ENCODE measurements at places on chromosomes 5 and 9.

- no peak for DNase-seq
These were observed 16.3 kb downstream of the DAPK1 start for GRCh38 chr9:87513880-87514535.

DNA sequence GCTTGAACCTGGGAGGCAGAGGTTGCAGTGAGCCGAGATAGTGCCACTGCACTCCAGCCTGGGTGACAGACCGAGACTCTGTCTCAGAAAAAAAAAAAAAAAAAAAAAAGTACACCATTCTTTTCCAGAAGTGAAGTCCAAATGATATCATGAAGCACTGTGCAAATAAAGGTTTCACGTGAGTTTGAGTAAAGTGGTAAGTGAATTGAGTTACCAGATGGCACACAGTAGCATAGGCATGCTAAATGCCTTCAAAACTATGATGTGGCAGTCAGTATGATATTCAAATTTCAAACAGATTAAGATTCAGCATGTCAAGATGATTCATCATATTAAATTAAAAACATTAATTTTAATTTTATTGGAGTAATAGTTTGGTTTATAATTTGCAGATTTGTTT is 195.2 kb downstream of the TAF11L14 start:
- no peak for DNase-seq

DNA sequence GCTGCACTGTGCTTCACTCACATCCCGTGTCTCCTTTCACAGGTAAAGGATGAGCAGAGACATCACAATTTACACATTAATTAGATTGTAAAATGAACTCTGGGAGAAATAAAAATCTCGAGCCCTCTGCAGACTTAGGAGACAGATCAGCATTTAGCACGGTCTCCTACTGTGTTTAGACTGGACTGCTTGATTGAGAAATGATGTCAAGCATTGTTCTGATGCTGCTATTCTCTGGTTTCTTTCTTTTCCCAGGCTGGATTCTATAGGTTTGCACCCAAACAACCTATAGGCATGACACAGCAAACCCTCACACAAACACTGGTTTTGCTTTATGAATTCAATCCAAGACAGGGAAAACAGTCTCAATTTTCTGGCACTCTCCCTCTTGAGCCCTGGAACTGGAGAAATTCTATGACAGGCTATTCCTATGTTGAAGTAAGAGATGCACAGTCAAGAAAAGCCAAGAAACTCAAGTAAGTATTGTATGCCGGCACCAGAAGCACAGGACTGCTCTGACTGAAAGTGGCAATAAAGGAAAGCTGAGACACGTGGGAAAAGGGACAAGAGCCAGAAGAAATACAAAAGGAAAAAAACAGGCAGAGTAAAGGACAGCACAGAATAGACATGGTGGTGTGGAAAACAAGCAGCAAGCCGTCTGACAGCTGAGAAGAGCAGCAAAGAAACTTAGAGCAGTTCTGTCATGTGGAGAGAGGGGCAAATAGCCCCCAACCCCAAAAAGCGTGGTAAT is 24.8 kb upstream of the ERAP2 start:
- no peak for DNase-seq

GRCh38 chr5:11126844-11127243 is 365.8 kb upstream of the DAP start:
- DNase-seq, result no peak

- no peak for DNase-seq
These were observed 20.8 kb downstream of the AGXT2 start for GRCh38 chr5:35026941-35027340.

DNA sequence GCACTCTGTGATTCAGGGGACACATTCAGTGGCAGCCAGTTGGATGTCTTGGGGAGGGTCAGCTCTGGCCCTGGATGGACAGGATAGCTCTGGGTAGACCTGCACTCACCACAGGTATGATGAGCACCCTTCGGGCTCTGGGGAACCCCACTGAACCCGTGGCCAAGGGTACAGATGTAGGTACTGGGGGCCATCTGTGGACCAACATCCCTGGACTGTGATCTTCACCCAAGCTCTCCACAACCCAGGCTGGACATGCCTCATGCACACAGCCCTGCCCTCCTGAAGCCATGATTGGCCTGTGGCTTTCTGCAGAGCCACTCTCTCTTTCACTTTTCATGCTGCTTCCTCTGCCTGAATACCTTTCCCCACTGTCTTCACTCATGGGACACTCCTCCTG is 15.6 kb upstream of the ACSL6 start:
- no peak for DNase-seq

- DNase-seq, result no peak
These were observed 970.2 kb upstream of the COX7C start for GRCh38 chr5:85647349-85648127.

DNA sequence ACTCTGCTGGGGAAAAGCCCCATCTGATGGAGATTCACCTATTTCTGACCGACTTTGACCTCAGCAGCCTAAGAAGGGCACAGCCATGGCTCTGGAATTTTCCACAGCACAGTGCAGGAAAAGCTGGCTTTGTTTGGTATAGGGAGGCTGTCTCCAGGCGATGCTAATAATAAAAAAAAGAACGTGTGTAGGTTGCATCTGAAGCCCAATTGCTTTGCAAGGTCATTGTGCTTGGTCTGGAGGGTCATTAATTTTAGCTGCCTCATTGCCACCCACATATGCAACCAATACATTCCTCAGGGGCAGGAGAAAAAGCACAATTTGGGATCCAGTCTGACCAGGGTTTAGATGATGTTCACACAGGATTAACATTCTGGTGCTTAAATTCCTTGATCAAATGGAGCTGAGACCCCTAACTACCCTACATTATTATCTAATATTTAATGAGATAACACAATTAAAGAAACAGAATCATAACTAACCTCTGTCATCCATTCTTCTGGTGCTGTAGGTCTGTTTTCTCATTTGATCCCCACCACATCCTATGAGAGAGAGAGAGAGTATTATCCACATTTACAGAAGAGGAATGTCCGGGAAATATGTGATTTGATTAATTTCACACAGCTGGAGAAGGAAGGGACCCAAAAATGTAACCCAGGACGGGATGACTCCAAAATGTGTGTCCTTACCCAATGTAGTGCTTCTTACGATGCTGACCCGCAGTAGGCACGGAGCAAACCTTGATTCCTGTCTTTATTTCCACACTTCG is 175.9 kb downstream of the RFK start:
- DNase-seq, result no peak

- DNase-seq, result no peak
These were observed 254.8 kb downstream of the ADGRV1 start for GRCh38 chr5:90813392-90813791.

GRCh38 chr9:123723135-123723875 is 206.6 kb downstream of the DENND1A start:
- DNase-seq, result no peak

- no peak for DNase-seq
These were observed 691 bp downstream of the DMXL1 start for GRCh38 chr5:119071561-119071995.

GRCh38 chr9:89941875-89942274 is 337.1 kb downstream of the GADD45G start:
- DNase-seq, result no peak

- no peak for DNase-seq
These were observed 535.6 kb upstream of the MEF2C start for GRCh38 chr5:89418407-89419085.

- peak; percentile 16 for DNase-seq
These were observed 232.1 kb downstream of the SH3GL2 start for GRCh38 chr9:17810728-17811571.

GRCh38 chr9:36728651-36729520 is 156.2 kb downstream of the MELK start:
- peak; percentile 31 for DNase-seq

DNA sequence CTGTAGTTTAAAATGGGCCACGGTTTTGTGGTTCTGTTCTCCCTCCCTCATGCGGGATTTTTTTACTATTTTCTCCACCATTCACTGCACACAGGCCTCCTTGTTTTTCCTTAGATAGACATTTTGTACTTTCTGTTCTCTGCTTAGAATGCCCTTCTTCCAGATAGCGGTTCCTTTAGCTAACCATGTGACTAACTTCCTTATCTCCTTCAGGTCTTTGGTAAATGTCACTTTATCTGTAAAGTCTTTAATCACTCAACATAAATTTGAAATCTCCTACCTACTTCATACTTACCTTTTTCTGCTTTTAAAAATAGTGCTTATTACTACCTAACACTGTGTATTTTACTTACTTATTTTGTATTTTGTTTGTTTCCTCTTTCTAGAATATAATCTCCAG is 15.0 kb downstream of the FER start:
- DNase-seq, result no peak

Measured in activated CD8-positive, alpha-beta memory T cell treated with anti-CD3 and anti-CD28 coated beads for 48 hours (primary cell).